ENCODE measurements at places on chromosomes 3 and 15.

DNA sequence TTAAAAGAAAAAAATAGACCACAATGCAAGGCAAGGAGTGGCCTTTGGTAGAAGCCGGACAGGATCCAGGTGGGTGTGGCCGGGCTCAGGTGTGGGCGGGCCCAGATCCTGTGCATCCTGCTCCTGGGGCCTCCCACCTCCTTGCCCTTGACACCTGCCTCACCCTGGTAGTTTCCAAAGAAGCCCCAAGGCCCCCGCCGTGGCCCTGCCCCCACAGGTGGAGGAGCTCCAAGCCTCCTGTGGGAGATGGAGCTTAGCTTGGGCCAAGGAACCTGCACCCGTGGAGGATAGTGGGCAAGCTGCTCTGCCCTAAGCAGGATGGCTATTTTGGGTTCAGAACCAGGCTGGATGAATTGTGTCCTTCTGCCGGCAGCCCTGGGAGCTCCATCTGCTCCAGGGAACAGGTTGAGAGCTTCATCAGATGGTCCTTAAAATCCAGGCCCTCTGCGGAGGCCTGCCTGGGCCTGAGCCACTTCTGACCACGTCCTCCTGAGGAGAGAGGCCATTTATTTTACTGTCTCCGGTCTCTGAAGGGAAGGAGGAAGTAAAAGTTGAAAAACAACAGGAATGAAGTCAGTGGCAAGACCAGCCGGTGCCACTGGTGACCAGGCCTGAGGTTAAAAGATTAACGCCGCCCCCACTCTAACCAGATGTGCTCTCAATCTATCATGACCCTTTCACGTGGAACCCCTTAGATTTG lies 53.9 kb upstream of the KLF13 start:
- DNase-seq: peak; percentile 92

DNA sequence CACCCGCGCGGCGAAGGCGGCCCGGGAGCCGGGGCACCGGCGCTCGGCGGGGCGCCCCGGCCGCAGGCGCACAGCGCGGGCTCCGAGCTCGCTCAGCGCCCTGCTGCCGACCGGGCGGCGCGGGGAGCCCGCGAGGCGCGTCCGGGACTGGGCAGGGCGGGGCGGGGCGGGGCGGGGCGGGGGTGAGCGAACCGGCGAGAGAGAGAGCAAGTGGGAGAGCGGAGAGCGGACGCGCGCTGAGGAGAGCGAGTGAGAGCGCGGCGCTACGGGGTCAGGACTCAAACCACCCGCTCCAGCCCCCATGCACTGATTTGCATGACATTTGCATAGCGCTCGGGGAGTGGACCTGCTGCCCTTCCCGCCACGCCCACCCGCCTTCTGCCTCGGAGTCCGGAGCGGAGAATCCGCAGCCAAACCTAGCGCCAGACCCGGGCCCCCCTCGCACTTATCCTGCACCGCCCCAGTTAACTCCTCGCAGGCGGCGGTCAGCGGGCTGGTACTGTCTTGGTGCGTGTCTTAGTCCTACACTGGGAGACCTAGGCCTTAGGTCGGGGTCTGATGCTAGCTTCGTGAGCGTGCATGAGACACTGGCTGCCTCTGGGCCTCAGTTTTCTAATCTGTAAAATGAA lies at the start of gene MYLK:
MYLK (minus strand) TSS at position 130 of the 629 bp plus-strand sequence. CDS start 90,491 bp downstream, outside the sequence.
- peak; percentile 66 for DNase-seq

DNA sequence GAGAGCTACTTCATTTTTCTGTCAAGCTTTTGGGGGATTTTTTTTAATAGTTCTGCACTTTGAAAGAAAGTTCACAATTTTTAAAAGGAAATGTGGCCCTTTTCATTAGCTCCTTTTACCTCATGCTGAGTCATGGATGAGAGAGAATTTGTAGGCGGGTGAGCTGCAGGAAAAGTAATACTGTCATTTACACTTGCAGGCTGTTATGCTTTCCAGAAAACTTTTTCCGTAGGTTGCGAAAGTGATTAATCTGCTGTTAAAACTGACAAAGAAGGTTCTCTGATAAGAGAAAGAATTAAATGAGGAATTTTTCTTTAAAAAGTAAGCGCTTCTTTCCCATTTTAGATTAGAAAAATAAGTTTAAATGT lies 430.2 kb downstream of the LPP start:
- no peak for DNase-seq

- DNase-seq: no peak
Measured at GRCh38 chr3:5634411-5634810, 446.9 kb downstream of the EDEM1 start.

DNA sequence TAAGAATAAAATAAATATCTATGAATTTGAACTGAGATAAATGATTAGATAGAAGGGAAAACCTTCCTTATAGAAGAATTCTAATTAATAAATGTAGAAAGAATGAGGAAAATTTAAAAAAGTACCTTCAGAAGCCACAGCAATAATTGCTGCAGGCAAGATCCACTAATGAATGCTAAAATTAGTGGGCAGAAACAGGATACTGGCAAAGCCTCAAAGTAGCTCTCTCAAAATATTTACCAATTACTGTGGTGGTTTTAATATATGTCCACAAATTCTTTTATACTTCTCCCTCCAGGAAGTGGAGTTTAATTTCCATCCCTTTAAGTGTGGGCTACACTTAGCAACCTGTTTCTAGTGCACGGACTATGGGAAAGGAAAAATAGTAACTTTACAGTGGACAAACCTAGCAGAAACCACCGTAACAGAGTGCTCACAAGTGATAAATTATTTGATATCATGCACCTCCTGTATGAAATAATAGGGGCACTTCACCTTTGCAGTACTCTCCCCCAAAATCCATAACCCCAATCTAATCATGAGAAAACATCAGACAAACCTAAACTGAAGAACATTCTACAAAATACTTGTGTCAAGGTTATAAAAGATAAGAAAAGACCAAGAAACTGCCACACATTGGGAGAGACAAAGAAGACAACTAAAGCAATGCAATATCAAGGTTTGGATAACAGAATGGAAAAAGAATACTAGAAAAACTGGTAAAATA lies 6.8 kb downstream of the PEAK1 start:
- DNase-seq: no peak

GRCh38 chr3:159960188-159961148 lies 28.2 kb upstream of the IL12A start:
- no peak for DNase-seq

DNA sequence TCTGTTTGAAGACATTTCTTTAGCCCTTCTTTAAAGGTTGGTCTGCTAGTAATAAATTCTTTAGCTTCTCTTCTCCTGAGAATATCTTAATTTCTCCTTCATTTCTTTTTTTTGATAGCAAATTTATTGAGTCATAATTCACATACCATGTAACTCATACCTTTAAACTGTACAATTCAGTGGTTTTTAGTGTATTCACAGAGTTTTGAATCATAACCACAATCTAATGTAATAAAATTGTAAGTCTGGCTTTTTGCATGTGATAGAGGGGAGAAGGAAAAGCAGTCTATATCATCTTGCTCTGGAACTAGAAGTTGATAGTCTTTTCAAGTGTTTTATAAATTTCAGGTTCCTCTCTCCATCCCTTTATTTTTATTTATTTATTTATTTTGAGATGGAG lies 81.3 kb downstream of the APBA2 start:
- no peak for DNase-seq

GRCh38 chr15:29934251-29934650 lies 112.0 kb upstream of the TJP1 start:
- no peak for DNase-seq

DNA sequence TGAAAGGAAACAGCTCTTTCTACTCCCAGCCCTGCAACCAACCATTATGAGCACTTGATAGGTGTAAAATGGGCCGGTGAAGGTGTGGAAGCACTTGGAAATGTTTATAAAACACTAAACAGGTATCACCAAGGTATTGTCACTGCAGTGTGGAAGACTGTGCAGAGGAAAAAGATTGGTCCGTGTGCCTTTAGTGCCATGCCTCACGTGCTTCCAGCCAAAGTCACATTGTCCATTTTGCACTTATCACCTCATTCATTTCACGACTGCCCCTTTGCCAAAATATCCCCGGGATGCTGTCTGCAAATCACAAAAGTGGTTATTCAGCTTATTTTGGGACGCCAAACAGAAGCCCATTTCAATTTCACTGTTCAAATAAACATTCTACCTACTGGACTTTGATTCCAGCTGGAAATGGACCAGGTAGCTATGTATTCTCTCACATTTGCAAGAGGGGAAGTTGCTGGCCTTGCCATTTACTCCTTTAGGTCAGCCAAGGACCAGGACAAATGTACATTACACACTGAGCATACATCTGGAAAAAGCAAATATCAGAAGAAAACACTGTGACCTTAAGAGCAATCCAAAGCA lies 58.4 kb downstream of the ARRDC4 start:
- DNase-seq: no peak

DNA sequence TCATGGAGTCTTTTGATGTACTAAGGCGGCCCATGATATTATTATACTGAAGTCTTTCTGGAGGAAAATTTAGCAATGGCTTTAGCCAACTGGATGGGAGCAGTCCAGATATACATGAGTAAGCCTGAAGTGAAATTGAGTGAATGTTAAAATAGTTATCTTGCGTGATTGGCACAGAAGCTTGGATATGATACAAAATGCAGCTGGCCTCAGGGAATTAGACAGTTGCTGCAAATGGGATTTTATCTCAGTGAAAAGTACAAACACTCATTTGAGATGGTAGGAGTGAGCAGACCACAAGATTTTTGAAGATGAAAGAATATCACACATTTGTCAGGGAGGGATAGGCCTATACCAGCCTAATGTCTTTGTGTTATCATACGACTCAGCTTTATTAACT lies 8.9 kb downstream of the LMOD3 start:
- DNase-seq: no peak

DNA sequence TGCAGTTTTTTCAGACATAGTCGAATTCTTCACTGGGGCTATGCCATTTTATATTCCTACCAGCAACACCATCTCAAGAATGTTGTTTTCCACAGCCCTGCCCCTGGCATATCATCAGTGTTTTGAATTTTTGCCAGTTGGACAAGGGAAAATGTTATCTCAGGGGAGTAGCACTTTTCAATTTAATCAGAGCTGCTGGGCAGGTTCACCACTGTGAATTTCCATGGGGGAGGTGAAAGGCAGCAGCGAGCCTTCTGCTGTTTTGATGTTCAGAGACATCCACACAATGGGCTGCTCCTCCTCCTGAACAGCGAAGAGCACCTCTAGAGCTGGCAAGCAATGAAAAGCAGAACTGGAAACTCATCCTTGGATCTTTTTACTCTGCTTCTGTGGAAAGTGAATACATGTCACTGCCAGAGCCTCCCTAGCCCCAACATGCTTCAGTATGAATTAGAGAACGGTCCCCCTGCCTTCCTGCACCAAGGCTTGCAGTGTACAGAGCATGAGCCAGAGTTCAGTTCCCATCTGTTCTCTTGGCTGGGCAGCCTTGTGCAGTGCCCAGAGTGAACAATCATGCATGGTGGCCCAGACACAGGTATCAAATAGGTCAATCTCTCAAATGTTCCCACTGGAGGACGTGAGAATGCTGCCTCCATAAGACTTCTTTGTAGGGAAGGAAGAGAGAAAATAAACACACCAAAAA lies 56.1 kb upstream of the RAD18 start:
- no peak for DNase-seq

- DNase-seq: no peak
Measured at GRCh38 chr3:14391033-14391432, 11.4 kb upstream of the SLC6A6 start.

GRCh38 chr3:78941587-78941986 lies 826.2 kb downstream of the ROBO1 start:
- no peak for DNase-seq

DNA sequence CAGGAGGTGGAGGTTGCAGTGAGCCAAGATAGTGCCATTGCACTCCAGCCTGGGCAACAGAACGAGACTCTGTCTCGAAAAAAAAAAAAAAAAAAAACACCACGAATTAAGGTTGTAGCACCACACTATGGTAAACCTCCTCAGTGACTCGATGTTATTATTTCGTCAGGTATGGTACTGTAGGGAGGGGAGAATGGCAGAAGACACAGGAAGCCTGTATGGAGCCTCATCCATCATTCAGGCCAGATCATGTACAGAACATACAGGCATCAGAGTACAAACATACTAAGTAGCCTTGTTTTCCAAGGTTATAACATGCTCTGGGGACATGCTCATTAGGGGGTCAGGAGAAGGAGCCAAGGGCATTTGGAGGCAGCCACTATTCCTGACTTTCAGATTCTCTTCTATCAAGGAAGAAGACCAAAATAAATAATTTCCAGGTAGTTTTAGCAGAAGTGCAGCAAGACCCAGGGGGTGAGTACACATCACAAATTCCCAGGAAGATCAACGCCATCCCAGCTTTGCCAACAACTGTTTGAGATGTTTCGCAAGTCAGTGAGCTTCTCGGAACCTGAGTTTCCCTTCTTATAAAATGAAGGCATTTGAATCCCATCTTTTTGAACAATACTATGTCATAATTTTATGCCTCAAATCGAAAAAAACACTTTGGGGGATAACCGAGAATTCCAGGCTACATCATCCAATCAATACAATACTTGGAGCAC lies 79.8 kb downstream of the FOXP1 start:
- DNase-seq: no peak

GRCh38 chr15:80618685-80619400 lies 76.3 kb upstream of the ABHD17C start:
- no peak for DNase-seq

DNA sequence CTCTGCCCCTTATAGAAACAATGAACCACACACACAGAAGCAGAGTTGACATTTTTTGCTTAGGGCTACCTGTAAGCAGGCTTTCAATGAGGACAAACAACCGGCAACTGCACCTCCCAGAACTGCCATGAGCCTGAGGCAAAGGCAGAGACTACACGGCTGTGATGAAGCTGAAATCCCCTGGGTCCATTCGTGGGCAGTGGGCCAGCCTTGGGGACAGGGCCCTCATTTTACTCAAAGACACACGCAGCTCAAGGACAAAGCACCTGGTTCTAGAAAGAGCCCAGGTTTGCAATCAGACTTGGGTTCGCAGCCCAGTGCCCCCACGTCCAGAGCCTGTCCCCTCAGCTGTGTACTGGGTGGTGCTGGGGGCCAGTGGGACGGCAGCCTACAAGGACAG lies 17.9 kb downstream of the FAM174B start:
- no peak for DNase-seq

DNA sequence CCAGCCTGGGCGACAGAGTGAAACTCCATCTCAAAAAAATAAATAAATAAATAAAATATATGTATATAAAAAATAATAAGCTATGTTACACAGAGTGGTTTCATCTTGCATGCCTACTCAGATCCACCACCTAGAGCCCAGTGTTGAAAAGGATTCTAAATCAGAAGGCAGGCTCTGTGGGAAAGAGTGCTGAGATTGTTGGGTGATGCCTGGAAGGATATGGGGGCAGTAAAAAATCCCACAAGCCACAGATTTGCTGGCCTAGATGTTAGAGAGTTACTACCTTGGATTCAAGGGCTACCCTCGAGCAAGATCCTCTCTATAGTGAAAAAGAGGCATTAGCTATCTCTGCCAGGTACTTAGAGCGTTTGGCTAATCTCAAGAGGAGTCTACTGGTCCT lies 144.3 kb downstream of the STAC start:
- DNase-seq: no peak

DNA sequence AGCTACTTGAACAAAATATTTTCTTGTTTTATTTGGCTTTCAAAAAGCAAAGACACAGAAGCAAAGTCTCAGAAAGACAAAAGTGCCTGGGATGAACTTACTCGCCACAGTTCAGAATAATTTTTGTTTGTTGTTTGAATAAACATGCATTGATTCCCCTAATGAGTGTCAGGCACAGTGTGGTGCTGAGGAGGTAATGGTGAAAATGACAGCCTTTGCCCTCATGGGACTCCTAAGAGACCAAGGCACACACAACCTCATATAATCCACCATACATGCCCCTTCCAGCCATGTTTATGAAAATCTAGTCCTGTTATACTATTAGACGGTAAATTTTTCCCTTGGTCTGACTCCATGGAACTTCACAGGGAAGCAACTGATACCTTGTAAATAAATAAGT lies 2.5 kb downstream of the GOLIM4 start:
- no peak for DNase-seq
